Activated naive CD4-positive, alpha-beta T cell (primary cell): ENCODE measurements at places on chromosomes 7 and 10.

DNA sequence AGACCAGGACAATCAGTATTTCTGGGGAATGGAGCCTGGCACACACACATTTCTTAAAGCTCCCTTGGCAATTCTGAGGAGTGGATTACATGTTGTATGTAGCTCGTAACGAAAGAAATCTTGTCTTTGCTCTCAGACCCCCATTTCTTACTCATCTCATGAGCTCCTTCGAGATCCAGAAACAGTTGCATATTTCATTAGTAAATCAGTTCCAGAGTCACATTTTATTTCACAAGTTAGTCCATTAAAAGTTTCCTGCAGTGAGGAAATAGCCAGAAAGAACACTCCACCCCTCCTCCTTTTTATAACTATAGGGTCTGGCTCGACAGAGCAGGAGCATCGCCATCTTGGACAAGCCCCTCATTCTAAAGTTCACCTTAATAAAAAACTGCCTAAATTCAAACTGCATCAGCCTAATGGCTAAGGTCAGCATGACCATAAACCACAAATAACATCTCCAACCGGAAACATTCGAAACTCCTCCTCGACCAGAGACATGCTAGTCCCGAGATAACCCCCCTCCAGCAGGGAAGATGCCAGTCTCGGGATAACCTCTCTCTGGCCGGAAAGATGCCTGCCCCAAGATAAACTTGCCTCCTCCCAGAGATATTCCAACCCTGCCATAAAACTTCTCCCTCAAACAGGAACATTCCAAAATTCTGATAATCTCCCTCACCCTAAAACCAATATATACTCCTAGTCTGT is 7.4 kb downstream of the EGFR start:
- no peak for DNase-seq

DNA sequence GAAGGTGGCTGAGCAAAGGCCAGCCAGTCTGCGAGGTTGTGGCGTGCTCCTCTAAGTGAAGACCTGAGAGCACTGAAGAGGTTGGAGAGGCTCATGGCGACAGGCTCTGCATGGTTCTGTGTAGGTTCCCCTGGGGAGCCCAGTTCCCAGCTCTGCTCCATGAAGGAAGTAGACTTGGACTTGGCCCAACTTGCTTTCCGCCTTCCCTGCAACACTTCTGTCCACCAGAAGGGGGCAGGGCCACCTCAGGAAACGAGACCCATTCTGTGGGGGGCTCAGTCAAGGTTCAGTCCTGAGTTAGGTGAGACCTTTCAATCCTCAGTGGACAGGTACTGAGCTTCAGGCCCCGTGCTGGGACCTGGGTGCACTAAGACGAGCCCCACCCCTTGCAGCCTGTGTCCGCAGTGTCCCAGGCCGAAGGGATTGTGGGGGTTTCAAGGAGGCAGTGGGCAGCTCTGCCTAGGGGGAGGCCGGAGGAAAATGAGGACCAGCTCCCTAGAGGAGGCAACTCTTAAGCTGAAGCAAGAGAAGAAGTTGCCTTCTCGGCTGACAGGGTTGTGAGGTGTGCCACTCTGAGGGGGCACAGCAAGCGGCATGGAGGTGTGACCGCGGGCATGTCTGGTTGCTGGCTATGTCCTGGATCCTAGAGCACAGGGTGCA is 15.0 kb upstream of the PCBD1 start:
- no peak for DNase-seq

- DNase-seq, result no peak
Measured at GRCh38 chr10:43888586-43888985, 239.9 kb upstream of the ZNF32 start.

GRCh38 chr10:49243610-49244283 is 55.2 kb upstream of the C10orf71 start:
- DNase-seq, result no peak

- DNase-seq, result no peak
Measured at GRCh38 chr7:116630357-116630756, 41.6 kb upstream of the MET start.

DNA sequence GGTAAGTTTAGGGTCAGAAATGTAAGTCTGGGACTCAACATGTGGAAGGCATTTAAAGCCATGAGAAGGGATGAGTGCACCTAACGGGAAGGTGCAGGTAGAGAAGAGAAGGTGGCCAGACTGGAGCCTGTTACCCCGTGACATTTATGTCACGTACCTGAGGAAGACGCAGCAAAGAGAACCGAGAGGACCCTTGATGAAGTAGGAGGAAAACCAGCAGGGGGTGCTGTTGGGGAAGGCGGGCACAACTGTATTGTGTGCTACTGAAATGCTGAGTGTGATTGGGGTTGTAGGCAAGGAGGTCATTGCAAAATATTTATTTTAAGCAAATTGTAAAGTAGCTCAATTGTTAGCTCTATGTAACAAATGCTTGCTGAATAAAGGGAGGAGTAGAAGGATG is 338.2 kb upstream of the PRKCQ start:
- DNase-seq, result peak; percentile 53

DNA sequence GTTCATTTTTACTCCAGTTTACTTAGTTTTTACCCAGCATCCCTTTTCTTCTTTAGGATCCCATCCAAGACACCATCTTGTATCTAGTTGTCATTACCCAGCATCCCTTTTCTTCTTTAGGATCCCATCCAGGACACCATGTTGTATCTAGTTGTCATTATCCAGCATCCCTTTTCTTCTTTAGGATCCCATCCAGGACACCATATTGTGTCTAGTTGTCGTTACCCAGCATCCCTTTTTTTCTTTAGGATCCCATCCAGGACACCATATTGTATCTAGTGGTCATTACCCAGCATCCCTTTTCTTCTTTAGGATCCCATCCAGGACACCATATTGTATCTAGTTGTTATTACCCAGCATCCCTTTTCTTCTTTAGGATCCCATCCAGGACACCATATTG is 63.4 kb upstream of the GJD4 start:
- no peak for DNase-seq

GRCh38 chr10:28400176-28400575 is 97.3 kb upstream of the MPP7 start:
- no peak for DNase-seq

DNA sequence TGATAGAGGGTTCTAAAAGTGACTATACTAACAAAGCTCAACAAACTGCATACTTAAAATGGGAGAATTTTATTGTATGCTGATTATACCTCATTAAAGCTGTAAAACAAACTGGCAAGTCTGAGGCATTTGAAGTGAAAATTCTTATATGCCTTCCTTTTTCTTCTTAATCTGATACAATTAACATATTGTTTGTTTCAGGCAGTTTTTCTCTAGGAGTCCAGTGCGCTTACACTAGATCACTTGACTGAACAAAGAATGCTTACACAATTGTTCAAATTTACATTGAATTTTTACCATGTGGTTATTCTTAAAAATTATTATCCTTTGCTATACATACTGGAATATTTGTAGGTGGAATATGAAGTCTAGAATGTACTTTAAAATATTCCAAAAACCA is 89.0 kb downstream of the GLCCI1 start:
- no peak for DNase-seq

DNA sequence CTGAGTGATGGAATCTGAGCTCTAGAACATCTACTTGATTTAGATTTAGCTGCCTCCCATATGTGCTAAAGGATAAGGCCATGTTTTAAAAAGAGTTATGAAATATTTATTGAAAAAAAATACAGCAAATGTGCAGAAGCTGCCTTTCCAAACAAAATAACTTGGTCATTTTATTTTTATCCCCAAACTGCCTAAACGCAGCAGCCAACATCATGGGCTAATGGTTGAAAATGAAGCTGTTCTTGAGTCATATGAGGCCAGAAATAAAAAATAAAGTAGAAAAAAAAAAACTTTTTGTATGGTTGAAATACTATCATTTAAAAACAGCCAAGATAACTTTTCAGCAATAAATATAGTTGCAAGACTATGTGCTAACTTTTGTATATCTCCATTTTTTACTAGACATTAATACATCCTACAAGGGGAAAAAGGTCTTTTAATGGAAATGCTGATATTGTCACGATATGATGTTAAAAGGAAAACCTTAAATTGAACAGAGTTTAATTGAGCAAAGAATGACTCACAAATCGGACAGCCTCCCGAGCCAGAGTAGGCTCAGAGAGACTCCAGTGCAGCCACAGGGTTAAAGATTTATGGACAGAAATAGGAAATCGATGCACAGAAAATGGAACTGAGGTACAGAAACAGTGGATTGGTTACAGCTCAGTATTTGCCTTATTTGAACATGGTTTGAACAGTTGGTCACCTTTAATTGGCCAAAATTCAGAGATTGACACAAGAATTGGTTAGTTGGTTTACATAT is 305.8 kb downstream of the MDFIC start:
- no peak for DNase-seq

DNA sequence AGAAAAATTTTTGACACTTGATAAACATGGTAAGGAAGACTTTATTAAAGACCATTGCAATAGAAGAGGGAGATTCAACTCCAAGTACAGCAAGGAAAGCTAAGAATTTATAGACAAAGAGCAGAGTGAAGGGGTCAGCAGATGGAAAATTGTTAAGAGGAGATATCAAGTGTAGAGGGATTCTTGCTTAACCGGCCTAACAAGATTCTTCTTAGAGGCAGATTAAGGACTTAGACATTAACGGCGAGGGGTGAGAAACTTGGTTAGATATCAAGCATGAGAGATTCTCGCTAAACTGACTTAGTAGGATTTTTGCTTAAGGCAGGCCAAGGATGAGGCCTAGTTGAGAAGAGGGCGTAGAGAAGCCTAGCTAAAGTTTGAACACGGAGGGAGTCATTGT is 76.0 kb downstream of the ITGB1 start:
- DNase-seq, result no peak

- no peak for DNase-seq
Measured at GRCh38 chr7:146378196-146378595, 261.6 kb downstream of the CNTNAP2 start.

- DNase-seq, result no peak
Measured at GRCh38 chr7:50775836-50776235, 6.9 kb downstream of the GRB10 start.

DNA sequence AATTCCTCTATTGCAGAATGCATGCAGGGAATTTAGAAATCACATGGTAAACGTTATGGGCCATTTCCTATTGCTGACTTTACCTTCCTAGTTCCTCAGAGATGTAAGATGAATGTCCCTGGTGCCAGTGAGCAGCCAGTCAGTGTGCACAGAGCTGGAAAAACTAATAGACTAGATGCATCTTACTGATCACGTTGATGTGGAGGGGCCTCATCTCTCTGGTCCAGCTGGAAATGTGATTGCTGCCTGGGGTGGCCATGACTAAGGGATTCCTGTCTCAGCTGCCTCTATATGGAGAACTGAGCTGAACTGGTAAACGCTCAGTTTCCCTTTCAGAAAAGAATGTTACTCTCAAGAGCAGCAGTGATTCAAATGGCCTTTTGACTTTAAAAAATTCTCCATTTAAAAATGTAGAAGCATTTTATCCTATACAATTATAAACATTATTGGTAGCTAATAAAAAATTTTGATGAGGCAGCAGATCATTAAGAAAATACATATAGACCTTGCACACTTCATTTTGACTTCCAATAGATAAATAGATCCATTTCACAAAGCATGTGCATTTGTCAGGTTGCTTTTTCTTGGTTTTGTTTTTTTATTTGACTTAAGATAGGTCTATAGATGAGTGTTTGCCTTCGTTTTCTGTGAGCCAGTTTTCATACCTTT is 80.5 kb upstream of the INSYN2A start:
- no peak for DNase-seq

- no peak for DNase-seq
Measured at GRCh38 chr7:40965016-40965415, 737.9 kb downstream of the INHBA start.

DNA sequence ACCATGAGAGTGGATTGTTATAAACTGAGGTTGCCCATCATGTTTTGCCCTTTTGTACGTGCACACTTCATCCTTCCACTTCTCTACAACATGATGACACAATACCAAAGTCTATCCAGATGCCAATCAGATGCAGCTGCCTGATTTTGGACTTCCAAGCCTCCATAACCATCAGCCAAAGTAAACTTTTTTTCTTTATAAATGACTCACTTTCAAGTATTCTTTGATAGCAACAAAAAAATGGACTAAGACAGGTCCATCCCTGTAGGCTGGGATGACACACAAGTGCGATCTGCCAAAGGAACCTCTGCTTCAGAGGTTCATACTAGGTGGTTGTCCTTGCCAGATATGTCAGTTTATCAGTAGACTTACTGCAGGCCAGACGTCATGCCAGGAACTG is 320.2 kb upstream of the FZD1 start:
- no peak for DNase-seq

DNA sequence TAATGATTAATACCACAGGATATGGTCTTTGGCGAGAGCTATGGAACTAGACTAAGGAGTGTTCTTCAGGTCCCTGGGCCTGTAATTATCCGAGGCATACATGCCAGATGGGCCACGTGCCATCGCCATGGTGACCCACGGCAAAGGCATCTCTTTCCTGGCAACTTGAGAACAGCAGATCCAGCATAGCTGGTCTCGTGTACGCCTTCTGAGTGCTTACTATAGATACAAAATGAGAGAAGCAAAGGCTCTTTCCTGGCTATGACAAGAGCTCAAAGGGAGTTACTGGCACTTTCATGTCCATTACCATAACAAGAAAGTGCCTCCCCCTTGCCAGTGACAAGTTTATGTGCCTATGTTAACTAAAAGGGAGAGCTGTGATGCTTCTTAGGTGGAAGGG is 26.0 kb upstream of the GLI3 start:
- DNase-seq, result no peak

GRCh38 chr10:33047655-33048054 is 89.6 kb upstream of the ITGB1 start:
- DNase-seq, result no peak

GRCh38 chr7:138000081-138000701 is 1.7 kb downstream of the CREB3L2 start:
- no peak for DNase-seq

- no peak for DNase-seq
Measured at GRCh38 chr7:94272821-94273583, 121.7 kb upstream of the COL1A2 start.

- DNase-seq, result no peak
Measured at GRCh38 chr7:28076423-28077200, 104.0 kb downstream of the JAZF1 start.

DNA sequence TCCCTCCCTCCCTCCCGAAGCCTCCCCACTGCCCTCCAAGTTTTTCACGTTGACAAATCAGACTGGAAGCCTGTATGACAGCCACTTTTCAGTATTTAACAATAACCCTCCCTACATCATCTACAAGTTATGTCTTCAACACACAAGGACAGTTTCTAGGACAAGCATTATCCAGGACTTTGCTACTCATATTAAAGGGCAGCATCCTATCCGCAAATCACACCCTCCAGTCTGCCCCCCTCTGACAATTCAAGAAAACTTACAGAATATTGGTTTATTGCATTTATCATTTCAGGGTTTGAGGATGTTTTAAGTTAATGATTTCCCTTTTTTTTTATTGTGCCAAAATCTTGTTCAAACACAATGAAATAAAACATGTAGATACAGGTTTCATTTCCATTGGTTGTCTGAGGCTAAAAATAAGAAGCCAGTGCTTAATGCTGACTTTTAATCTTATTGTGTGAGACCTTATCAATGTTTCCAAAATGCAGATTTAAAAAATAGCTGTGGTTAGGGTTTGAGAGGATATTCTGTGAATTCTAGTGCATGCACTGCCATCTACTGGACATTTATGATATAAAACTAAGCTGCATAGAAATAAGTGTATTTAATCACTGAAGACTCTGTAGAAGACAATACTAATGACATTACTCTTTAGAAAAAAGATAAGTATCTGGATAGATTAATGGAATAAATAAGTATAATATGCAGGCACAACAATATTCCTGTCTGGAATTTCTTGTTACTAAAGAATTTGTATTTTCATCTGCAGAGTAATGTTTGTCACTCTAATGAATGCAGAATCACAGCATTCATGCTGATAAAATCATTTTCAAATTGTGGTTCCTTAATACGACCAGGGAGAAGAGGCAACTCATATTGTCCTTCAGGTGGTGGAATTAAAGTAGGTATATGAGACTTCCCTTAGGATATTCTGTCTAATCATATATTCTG is 64.1 kb downstream of the CAV1 start:
- no peak for DNase-seq
